Amniotic stem cell (primary cell): ENCODE measurements at places on chromosomes 3 and 15.
A peak's percentile ranks its signal among the peaks of the same experiment; 100 is the strongest.

- no peak for DNase-seq
Measured at GRCh38 chr3:81249540-81250029, 511.9 kb downstream of the GBE1 start.

- no peak for DNase-seq
Measured at GRCh38 chr15:50879016-50879617, 29.4 kb upstream of the AP4E1 start.

- no peak for DNase-seq
Measured at GRCh38 chr15:48644827-48645557, 517 bp downstream of the FBN1 start.

GRCh38 chr3:194996746-194997145 is 274.2 kb downstream of the XXYLT1 start:
- no peak for DNase-seq

GRCh38 chr3:8760091-8760490 is 9.3 kb downstream of the OXTR start:
- DNase-seq = no peak

DNA sequence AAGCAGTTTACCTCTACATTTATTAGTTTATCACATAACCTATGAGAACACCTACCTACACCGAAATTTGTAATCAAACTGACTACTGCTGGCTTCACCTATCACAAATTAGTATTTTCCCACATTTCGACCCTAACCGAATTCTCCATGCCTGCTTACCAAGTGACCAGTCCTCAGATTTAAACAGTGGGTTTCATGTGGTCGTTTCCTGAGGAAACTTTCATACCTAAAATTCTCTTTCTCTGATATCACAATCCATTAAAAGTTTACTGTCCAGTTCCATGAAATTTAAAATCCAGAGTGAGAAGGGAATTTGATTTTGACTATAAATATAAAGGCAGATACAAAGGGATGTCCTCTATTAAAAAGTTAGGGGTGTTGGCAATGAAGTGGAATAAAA is 1.9 kb downstream of the PLOD2 start:
- DNase-seq = no peak

DNA sequence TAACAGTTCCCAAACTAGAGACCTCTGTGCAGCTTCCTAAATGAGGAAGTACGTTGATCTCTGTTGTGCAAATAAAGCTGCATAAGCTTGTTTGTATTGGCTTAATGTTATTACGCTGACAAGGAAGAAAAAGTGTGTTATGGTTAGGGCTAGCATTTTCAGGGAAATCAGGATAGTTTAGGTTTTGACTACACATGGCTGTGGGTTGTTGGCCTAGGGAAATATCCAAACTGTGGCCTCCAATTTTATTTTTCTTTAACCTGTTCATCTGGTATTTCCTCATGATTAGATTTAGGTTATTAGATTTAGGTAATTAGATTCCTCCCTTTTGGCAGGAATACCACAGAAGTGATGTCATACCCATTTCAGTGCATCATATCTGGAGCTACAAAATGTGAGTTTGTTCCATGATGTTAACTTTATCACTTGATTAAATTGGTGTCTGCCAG is 8.7 kb upstream of the MCCC1 start:
- no peak for DNase-seq

DNA sequence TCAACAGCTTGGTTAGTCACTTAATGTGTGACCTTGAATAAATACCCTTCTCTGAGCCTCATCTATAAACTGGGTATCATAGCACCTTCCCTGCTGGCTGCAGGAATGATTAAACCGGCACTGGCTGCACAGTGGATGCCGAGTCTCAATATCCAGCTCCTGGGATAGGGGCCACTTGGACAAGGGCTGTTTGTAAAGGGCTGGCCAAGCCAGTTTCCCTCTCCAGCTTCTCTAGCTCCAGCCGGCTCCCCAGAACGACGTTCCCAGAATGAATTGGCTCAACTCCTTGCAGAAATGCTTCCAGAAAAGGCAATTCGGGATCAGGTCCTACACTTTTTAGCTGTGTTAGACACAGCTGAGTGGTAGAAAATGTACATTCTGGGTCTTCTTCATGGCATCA is 58.8 kb downstream of the LSM3 start:
- DNase-seq = no peak

DNA sequence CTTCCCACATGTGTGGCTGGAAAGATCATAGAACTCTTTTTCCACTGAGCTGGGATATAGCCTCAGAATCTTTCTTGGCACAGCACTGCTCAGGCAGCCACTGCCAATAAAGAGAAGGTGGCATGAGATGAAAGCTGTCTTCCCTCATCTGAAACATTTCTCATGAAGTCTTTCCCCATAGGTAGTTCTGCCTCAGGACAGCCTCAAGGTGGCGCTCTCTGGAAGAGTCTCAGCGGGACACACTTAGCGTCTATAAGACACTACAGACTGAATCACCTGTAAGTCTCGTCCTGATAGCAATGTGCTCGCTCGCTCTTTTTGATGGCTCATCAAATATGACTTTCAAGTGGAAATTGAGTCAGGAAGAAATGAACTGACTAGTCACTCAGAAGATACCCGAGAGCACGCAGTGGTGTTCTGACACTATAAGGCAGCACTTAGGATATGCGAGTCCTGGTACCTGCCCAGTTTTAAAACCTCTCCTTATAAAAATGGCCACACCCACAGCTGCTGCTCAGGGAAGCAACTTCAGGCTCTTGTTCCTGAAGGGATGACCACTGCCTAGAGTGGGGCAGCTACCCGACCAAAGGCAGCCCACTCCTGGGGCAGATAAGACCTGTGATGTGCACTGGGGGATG is 269.5 kb downstream of the SUCLG2 start:
- DNase-seq = no peak

DNA sequence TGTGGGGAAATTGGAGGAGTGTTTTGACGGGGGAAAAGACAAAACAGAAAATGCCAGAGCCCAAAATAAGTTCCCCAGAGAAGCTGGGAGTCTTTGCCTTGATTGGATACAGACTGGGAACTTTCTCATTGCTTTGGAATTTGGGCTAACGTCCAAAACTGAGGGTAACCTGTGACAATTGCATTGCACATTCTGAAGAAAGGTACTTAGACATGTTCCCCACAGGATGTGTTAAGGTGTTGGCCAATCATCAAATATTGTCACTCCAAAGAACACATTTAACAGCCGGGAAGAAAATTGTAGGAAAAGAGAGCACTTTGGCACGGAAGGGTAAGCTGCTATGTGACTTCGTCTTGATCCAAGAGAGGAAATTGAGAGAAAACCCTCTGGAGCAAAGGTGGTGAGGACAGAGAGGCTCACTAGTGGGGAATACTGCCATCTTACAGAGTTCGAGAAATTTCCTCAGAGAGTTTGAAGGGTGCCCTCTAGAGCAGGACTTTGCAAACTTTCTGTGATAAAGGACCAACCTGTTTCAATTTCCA is 619.5 kb upstream of the TBL1XR1 start:
- no peak for DNase-seq

DNA sequence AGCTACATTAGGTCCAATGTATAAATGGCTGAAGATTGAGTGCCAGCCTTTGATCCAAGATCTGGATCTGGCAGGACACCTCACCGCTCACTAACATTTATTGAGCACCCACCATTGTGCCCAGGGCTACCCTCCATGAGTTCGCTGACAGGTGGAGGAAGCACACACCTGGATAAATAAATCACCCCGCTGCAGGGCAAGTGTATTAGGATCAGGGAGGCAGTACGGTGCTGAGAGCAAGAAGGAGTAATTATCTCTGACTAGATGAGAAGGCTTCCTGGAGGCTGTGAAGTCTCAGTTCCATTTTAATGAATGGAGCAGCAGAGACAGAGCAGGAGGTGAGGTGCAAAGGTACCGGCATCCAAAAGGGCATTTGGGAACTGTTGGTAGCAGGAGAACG is 104.1 kb downstream of the LIPC start:
- DNase-seq = no peak

GRCh38 chr3:171838218-171838720 is 4.9 kb upstream of the TMEM212 start:
- DNase-seq = peak; percentile 36

DNA sequence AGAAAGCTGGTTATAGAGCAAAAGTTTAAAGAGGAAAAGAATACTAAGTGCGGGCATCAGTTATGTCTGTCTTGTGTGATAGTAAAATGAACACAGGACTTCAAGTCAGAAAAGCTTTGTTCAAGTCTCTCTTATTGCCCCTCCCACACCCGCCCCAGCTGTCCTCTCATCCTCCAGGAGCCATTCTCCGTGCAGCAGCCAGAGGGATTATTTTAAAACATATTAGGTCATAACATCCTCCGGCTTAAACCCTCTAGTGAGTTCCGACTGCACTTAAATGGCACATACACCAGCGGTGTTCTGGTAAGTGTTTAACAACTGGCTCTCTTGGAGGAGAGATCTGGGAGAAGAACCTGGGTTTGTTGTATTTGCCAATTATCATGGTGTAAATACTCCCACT is 104.8 kb upstream of the TNFAIP8L3 start:
- no peak for DNase-seq

DNA sequence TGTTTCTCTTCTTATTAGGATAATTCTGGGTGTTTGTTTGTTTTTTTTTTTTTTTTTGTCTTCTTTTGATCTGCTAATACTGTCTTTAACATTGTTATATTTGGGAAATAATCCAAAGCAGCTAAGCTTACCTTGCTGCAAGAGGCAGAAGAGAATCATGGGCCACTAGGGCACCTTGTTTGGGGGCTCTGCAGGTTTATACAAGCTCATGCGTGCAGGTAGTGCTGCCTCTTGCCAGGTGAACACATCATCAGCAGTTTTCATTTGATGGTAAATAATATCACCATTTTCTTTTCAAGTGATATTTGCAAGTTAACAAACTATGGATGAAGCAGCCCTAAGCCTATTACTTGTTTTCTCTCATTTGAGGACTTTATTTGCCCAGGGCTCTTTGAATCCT is 37.9 kb downstream of the MAP3K13 start:
- no peak for DNase-seq

DNA sequence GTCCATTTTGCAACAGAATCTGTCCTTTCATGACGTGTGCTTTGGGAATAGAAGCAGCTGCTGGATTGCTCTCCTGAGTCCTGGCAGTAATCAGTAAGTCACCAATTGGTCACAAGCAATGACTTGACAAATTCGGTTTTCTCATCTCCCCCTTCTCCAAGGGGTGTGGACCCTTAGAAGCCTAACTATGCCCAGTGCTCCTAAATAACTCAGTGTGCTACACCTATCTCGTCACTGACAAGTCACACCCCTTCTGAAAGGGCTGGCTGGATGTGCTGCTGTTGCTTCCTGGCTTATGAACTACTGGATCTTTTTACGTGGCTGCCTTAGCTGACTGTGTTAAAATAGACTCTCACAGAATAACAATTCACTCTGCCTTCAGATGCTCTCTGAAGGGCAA is 1351.5 kb downstream of the ZPLD1 start:
- DNase-seq = no peak

DNA sequence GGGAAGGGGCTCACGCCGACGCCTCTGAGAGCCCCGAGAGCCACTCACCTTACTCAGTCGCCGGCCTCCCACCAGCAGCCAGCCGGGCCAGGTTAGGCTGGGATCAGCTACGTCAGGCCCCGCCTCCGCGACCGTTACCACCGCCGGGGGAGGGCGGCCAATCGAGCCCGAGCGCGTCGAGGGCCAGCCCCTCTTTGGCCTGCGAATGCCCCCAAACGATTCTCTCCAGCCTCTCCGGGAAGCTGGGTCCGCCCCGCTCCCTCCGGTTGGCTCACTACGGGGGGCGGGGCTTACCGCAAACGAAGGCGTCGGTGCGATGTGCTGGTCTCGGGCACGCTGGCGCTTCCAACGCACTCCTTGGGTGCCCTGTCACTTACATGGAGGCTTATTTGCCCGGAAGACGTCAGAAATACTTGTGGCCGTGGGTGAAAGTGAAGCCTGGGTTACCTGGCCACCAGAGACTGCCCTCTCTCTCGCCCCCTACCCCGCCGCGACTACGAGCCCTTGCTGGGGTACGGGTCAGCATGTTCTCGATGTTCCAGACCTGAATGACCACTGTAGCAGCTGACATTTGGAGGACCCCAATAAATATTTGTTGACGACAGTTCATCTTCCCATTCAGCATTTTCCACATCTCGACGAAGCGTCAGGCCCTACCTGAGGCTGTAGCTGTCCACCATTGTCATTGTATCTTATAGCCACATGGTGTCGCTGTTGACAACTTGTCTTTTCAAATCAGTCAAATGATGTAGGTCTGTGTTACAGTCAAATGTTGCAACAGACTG is at the start of gene CEP70:
TSS of gene CEP70 (minus strand) at position 111 of the 785 bp plus-strand sequence. CDS start 21,333 bp downstream, outside the sequence.
- DNase-seq = no peak

DNA sequence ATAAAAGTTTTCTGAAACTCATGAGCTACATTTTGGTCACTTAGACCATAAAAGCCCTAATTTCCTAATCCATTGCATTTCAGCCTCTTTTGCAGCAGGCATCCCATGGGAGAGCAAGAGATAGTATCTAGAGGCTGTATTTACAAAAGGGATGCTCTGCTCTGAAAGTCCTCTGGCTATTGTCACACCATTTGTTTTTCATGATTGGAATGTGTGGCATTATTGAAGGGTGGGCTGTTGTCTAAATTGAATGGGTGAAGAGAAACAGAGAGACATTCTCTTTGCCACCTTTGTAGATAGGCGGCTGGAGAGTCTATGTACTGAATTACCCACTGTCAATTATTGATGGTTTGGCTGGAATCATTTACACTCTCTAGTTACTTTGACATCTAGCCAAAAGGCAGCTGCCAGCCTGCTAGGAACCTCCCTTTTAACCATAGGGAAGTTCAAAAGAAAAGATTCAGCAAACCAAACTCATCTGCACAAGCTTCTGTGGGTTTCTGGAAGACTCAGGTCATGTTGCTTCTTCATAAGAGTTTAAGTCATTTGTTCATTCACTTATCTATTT is 89.8 kb upstream of the RARB start:
- DNase-seq = no peak

DNA sequence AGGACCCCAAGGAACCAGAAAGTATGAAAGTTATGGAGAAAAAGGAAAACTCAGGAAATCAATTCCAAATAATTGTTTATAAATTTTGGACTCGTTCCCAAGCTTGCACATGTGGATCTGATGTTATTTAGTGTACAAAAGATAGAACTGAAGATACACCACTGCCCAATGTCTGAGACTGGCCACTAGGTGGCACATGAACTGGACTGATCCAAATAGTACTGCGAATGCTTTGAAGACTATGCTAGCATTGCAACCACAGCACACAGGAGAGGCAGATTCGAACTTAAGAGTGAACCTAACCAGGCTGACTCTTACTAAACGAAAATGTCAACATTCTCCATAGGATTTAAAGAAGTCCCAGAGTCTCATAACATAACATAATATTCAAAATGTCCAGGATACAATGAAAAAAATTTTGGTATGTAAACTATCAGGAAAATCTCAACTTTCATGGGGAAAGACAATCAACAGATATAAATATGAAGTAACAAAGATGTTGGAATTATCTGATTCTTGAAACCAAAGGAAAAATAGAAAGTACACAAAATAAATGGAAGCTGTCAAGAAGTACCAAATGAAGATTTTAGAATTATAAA is 596.7 kb downstream of the FGF12 start:
- no peak for DNase-seq

DNA sequence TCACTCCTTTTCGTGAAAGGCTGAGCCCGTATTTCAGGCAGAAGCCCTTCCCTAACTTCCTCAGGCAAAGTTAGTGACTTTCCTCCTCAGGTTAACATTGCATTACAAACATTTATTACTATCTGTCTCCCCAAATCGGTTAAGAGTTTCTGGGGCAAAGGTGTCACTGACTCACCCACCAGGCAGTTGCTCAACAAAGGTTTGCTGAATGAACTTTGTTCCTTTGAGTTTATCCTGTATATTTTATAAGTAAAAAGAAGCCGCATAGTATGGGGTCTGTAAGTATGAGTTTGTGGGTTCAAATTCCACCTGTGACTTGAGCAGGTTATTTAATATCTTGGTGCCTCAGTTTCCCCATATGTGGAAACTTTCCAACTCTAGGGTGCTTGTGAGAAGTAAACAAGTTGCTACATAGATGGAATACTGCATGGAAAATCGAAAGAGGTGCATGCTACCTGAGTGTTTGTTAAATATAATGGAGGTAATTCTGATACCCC is 177.7 kb downstream of the THRB start:
- no peak for DNase-seq
